Left colon (tissue), 2 donors: ENCODE measurements at places on chromosomes 12 and 14. TPM values are rescaled to one million over a fixed set of nuclear protein-coding genes. Genes with fewer than 3 reads are reported as not detected.
A peak's percentile ranks its signal among the peaks of the same experiment; 100 is the strongest.

MIP gene
- total RNA-seq = not detected

GMPR2 gene
- 64.8 TPM for total RNA-seq

KRT81 gene
- not detected for total RNA-seq

NFE2 gene
- total RNA-seq = 0.18 TPM

GDF11 gene
- total RNA-seq = 1.5 TPM

ARPC3 gene
- 284 TPM for total RNA-seq

E2F7 gene
- 0.95 TPM for total RNA-seq

SLC8A3 gene
- 0.59 TPM for total RNA-seq

NFKBIA gene
- 193 TPM for total RNA-seq

- DNase-seq = no peak
These were observed 30.7 kb downstream of the KIF21A start for GRCh38 chr12:39412210-39412609.

DNA sequence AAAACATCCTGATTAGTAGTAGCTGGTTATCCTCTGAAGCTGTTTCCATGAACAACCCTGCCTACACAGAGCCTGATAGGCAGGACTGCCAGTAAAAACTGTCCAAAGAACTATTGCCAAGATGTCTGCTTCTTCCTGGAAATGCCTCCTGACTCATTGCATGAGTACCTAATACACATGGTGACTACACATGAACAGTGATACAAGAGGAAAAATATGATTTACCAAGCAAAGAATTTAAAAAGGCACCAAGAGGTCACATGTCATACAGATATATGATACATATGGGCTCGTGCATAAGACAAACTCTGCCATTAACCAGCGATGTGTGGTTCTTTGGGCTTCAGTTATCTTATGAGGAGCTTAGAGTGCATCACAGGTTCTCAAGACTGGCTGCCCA, 552.3 kb downstream of the SLC16A7 start:
- no peak for DNase-seq

GRCh38 chr12:54572881-54573280, 15.6 kb downstream of the PPP1R1A start:
- DNase-seq = no peak

DNA sequence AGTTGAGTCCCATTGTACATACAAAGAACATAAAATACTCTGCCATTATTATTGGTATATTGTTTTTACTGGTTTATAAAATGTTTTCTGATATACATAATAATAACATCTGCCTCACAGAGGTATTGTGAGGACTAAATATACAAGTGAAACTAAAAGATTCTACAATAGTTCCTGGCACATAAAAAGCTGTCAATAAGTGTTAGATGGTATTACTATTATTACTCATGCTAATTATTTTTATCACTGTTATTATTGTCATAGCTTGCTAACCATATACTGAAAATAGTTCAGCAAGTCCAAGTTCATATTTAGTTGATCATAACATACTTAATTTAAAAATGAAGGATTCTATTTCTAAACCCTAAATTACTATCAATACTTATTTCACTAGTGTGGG, 34.4 kb downstream of the BTG1 start:
- no peak for DNase-seq

DNA sequence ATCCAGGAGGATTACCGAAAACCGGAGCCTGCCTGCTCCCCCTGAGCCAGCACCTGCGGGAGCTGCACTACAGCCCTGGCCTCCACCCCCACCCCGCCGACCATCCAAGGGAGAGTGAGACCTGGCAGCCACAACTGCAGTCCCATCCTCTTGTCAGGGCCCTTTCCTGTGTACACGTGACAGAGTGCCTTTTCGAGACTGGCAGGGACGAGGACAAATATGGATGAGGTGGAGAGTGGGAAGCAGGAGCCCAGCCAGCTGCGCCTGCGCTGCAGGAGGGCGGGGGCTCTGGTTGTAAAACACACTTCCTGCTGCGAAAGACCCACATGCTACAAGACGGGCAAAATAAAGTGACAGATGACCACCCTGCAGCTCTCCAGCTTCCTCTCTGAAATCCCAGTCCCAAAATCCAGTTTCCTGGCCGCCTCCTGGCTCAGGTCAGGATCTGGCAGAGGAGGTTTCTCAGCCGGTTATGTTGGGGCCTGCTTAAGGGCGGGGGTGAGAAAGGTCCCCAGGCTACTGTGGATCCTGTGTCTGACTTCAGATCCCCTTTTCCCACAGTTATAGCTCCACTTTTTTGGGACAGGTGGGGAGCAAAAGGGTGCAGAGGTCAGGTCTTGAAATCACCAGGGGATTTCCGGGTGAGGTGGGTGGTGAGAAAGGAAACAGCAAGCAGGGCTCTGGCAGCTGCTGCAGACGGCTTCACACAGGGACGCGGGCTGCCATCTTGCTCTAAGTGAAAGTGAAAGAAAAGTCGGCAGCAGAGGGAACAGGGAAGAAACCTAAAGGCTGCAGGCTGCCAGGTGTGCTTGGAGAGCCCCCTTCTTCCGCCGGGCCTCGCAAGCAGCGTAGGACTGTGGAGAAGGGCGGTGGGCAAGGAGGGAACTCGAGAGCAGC, at the start of gene TAPBPL:
Gene TAPBPL (plus strand): TSS at position 695 of the 897 bp plus-strand sequence. CDS start 207 bp downstream, outside the sequence.
- peak; percentile 86 for DNase-seq

- no peak for DNase-seq
These were observed 2.9 kb upstream of the PDE1B start for GRCh38 chr12:54546511-54546910.

- DNase-seq = no peak
These were observed 101.3 kb downstream of the PPM1A start for GRCh38 chr14:60350366-60350720.

- DNase-seq = no peak
These were observed 8.3 kb downstream of the MVK start for GRCh38 chr12:109581856-109582255.

GRCh38 chr14:42742084-42742483, 1135.4 kb downstream of the LRFN5 start:
- no peak for DNase-seq

DNA sequence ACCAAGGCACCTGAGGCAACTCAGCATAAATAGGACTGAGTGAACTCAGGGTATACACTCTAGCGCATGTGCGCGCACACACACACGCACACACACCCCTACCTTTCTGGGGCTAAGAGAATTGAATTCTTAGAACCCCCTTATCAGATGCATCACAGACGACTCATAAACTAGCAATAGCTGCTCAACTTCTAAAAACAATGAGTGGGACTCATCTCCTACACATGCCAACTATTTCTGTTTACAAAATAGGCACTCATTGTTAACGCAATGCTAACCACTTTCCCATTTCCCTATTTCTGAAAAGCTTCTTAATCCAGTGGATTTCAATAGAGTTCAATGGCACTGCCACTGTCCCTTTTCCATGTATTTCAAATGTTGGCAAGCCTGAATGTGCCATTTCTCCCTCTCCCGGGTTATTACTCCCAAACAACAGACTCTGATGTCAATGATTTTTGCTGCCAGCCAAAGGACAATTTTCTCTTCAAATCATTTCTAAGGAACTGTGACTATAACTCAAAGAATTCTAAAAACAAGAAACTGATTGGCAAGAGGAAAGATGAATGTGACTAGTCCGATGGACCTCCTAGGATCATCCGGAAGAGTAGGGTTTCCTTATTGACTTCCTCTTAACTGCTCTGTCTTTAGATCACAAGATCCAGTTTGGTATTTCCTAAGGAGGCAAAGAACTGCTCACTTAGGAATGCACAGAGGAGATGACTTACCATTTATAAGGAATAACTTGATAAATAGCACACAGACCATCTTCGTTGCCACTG, 48.8 kb downstream of the SLC38A1 start:
- no peak for DNase-seq

DNA sequence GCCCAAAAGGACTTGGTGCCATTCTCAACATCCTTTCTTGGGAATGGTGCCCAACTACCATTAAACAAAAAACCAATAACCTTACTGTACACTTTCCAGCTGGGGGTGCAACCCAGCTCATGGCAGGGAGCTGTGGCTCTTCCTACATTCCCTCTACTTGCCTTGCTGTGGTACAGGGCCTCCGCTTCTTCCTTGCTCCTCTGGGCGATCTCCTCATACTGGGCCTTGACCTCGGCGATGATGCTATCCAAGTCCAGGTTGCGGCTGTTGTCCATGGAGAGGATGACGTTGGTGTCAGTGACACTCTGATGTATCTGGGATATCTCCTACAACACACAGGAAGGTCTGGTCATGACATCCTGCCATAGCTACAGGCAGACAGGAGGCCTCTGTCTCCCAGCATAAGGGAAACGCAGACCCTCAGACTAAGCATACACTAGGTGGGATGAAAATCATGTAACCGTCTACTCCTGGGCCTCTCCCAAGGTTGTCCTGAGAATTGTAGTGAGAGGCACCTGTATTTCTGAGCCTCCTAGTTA, 3.9 kb downstream of the KRT2 start:
- DNase-seq = no peak

GRCh38 chr12:49552425-49552824, 13.6 kb downstream of the KCNH3 start:
- no peak for DNase-seq

DNA sequence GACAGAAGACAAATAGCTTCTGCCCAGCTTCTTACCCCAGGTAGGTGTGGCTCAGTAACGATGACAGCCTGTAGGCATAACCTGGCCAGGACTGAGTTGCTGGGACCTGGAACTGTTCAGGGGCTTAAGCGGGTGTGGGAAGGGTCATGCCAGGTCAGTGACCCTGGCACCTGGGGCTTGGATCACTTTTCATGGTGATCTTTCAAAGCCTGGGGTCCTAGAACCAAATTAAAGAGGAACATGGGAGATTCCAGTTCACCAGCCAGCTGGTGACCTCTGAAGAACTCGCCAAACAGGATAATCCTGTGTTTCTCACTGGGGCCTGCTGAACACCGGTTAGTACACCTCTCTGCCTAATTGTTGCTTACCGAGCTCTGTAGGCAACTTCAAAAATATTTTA, 102.6 kb upstream of the LMNTD1 start:
- DNase-seq = no peak

DNA sequence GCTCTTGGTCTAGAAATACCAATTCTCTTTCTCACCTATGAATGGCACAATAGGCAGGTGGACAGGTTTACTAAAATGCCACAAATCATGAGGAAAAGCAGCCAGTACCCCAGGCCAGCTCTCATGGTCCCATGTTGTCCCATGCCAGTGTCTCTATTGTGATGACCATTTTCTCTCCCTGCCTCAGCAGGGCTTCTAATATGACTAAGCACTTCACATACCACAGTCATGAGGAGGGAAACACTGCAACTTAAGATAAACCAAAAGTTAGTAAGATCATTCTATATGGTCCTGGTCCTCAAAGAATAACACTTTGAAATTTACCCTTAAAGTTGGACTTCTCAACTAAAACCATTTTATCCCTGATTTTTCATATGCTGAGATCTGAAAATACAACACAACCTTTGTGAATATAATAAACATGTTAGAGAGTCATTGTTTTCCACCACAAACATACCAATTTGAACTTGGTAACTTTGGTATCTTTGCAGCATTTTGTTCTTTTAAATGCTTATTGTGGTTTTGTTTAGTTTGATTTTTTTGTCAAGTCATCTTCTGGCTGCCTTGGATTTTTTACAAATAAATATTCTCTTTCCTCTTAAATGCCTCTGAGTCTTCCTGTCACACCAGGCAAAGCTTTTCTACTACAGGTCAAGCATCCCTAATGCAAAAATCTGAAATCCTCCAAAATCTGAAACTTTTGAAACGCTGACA, 3.6 kb downstream of the TTC5 start:
- DNase-seq = no peak

DNA sequence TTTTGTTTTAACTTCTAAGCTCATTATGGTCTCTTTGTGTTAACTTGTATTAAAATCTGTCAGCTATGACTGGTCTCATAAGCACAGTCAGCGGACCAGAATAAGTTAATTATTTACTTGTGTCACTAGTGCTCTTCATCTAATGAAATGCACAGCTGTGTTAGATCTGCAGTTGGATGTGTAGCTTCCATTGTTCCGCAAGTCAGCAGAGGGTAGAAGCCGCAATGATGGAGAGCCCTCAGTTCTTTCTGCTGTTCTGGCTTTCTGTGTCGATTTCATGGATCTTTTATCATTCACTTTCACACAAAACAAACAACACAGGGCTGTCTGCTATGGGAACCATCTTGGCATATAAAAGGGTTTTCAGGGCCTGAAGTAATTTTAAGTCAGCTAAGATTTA, 89.3 kb upstream of the RFX4 start:
- no peak for DNase-seq
